ENCODE measurements at places on chromosomes 7 and 10.

DNA sequence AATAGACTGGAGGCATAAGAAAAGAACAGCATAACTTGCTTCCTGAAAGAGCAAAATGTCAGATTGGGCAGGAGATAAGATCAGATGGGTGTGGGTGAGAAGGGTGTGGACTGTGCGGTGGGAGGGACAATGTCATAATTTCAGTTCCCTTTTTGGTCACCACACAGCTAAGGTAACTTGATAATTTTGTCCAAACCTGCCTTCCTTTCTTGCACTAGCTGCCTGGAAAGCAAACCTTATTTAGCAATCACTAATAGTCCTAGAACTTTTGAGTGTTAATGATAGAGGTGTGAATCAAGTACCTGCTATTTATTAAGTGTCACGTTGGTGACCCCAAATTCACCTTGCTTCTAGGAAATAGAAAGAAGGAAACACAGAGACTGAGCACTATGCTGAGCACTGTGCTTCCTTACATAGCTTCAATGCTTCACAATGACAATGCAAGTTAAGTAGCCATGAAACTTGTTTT is 72.4 kb upstream of the SP4 start:
- DNase-seq: no peak

- peak; percentile 5 for DNase-seq
Observed at GRCh38 chr7:79452495-79453265, 787 bp downstream of the MAGI2 start.

GRCh38 chr7:4203626-4204512 is 478.2 kb upstream of the FOXK1 start:
- no peak for DNase-seq

GRCh38 chr10:45452743-45453452 is 78.9 kb downstream of the ALOX5 start:
- DNase-seq: no peak

GRCh38 chr10:101236376-101237080 is 7.3 kb upstream of the LBX1 start:
- DNase-seq: no peak

- DNase-seq: no peak
Observed at GRCh38 chr7:100044718-100045117, 4.9 kb upstream of the ZSCAN21 start.

All from renal cortex interstitium (tissue), 15 donors.